NCI-H526 (cell line): ENCODE measurements at places on chromosomes 12 and 14.

DNA sequence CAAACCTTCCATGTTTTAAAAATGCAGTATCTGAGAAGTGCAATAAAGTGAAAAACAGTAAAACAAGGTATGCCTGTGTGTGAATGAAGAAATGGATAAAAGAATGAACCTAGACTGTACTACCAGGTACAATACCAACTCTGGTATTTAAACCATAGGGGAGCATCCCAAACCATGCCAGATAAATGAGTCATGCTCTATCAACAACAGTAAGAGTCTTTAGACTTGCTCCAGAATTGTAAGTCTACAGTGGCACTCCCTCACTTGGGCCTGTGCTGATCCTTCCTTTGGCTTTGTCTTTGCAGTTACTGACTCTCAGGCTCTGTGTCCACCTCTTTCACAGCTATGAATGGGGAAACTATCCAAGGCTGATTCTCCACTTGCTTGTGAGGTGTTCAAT lies 38.1 kb downstream of the BBS10 start:
- no peak for DNase-seq

GRCh38 chr12:65656156-65656882 lies 168.0 kb upstream of the HMGA2 start:
- DNase-seq, result no peak

DNA sequence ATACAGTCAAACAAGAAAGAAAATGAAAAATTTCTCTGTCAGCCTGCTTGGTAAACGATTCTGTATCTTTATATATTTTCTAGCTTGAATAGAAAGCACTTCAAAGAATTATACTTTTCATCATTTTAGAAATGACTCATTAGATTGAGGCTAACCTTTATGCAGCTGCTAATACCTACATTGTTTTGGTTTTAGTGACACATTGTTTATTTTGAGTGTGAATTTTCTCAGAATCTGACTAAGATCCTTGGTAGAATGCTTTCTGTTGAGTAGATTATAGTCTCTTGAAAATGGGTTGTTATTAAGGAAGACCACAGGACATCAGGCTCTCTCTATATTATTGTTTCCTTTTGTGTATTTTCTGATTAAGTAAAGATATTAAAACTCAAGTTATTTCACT lies at the start of gene PMCH:
Gene PMCH, minus strand, starts transcription at position 45 of the 400 bp plus-strand sequence. CDS start 63 bp downstream, outside the sequence.
- no peak for DNase-seq

DNA sequence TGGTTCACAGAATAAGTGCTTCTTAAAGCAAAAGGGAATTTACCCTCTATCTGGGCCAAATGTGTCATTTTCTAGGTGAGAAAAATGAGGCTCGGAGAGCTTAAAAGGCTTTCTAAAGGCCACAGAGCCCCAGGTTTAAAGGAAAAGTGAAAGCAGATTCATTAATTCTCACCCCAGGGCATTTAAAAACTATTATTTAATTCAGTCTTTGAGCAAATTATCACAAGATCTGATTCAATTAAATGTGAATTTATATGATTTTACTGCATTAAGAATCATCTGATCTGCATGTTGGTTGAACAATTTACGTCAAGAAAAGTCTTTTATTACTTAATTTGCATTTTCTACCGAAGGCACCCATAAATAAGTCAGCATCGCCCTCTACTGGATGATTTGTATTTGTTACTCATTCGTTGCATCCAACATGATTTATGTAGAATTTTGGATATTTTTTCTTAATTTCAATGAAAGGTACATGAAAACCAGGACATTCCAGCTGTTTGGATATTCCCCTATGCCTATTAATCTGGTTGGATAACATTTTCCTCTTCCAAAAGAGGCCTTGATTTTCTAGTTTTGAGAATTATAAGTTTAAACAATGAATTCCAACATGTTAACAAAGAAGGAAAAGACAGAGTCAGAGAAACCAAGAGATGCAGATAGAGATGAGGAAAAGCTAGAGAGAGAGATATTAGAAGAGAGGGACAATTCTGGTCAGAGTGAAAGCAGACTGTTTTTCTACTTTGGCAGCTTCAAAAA lies 19.1 kb upstream of the DHRS7 start:
- DNase-seq, result peak; percentile 89

- no peak for DNase-seq
Observed at GRCh38 chr14:50670866-50671256, 2.8 kb upstream of the SAV1 start.

DNA sequence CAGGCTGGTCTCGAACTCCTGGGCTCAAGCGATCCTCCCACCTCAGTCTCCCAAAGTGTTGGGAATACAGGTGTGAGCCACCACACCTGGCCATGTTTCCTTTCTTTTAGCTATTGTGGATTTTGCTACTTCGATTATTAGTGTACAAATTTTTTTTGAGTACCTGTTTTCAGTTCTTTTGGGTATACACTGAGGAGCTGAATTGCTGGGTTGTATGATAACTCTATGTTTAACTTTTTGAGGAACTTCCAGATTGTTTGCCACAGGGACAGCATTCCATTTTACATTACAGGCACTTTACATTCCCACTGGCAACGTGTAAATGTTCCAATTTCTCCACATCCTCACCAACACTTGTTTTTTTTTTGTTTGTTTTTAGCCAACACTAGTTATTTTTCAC lies 198.1 kb upstream of the TBX3 start:
- DNase-seq, result no peak

DNA sequence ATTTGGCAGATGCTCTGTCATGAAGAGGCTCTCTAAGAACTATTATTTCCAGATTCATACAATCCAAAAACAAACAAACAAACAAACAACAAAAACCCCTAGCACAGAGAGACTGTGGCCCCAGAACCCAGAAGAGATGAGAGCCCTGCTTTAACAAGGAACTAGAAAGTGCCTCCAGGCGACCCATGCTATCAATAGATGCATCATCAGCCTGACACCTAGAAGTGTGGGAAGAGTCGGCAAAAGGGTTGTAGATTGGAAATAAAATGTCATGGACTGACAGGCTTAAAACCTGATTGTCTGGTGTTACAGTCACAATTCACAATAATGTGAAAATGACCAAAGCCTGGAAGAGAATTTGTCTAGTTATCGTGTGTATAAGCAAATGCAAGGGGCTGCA lies 50.6 kb upstream of the FLRT2 start:
- DNase-seq, result peak; percentile 45

- no peak for DNase-seq
Observed at GRCh38 chr14:23123419-23123818, 4.4 kb upstream of the CEBPE start.

DNA sequence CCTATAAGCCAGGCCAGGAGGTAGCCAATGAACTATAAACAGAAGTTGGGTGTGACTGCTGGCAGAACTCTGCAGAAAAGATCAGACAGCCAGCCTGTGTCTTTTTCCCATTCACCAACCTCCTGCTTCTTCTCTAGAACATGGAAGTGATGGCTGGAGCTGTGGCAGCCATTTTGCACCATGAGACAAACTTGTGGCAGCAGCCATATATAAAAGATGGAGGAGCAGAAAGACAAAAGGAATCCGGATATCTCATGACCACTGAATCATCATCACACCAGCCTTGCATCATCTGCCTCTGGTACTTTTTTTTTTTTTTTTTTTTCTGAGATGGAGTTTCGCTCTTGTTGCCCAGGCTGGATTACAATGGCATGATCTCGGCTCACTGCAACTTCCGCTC lies 8.7 kb downstream of the BEGAIN start:
- DNase-seq, result no peak

- DNase-seq, result no peak
Observed at GRCh38 chr14:30888480-30889243, 14.3 kb downstream of the COCH start.

DNA sequence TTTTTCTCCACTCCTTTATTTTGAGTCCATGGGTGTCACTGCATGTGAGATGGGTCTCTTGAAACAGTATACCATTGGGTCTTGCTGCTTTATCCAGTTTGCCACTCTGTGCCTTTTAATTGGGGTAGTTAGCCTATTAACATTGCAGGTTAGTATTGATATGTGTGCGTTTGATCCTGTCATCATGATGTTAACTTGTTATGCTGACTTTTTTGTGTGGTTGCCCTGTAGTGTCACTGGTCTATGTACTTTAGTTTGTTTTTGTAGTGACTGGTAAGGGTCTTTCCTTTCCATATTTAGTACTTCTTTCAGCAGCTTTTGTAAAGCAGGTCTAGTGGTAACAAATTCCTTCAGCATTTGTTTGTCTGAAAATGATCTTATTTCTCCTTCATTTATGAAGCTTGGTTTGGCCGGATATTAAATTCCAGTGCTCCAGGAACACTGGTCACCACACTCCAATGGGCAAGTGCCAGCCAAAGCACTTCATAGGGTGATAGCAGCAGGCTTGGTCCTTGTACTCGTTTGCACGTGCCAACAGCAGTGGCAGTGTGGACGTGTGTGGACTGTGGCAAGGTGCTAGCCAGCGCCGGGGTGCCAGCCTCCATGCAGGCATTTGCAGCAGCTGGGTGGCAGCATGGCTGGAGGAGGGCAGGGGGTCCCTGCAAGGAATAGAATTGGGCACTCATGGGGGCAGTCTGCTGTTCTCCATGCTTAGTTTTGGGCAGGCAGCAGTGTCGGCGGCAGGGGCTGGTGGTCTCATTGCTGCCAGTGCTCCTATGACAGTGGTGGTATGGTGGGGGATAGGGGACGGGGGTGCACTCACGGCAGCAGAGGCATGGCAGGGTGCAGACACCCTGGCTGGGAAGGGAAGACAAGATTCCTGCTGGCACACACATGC lies 53.5 kb downstream of the FRS2 start:
- no peak for DNase-seq

GRCh38 chr12:111202237-111202915 lies 166.5 kb downstream of the PHETA1 start:
- DNase-seq, result peak; percentile 56
